ENCODE measurements at places on chromosomes 2 and 18.

GRCh38 chr2:128421286-128421685 lies 102.6 kb upstream of the HS6ST1 start:
- H3K27ac ChIP-seq = no peak overlapping the region
- peaks cover 54% of the 10 kb centered on the region for H3K4me1 ChIP-seq
- H3K36me3 ChIP-seq = no peaks in the 10 kb centered on the region
- no peaks in the 10 kb centered on the region for H3K27me3 ChIP-seq

DNA sequence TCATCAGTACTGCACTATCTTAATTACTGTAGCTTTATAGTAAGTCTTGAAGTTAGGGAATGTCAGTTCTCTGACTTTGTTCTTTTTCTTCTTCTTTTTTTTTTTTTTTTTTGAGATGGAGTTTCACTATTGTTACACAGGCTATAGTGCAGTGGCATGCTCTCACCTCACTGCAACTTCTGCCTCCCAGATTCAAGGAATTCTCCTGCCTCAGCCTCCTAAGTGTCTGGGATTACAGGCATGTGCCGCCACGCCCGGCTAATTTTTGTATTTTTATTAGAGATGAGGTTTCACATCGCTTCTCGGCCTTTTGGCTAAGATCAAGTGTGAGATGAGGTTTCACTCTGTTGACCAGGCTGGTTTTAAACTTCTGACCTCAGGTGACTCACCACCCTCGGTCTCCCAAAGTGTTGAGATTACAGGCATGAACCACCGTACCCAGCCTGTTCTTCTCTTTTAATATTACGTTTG lies 41.9 kb upstream of the TANC1 start:
- H3K27ac ChIP-seq = no peak overlapping the region
- no peaks in the 10 kb centered on the region for H3K27me3 ChIP-seq

DNA sequence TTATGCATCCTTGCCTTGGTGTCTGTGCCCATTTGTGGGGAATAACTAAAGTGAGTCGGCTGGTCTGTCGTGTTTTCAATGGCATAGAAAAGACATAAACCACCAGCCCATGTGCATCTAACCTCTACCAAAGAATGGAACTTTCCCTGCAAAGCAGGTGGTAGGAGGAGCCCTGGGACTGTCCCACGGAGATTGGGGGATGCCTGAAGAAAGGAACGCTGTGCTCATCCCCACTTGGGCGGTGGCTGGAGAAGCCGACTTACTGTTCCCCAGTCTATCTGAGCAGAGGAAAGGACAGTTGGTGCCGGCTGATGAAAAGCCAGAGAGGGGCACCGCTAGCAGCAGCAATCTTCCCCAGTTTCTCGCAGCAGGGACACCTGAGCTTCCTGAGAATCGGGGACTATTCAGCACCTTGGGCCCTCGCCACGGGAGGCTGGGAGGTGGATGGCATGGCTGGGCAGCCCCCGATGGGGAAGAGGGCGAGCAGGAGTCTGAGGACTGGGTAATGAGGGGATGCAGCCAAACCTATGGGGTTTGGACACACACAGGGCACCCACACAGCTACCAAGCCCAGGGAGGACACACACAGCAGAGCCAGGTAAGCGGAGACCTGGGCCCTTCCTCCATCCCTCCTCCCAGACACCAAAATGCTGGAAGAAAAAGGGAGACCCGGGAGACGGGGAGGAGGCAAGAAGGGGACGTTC lies 53.7 kb upstream of the AGAP1 start:
- H3K27me3 ChIP-seq = no peaks in the 10 kb centered on the region
- no peak overlapping the region for H3K4me3 ChIP-seq
- DNase-seq = no peak
- H3K4me1 ChIP-seq = no peaks in the 10 kb centered on the region
- no peaks in the 10 kb centered on the region for H3K36me3 ChIP-seq

GRCh38 chr2:179272406-179273192 lies 8.0 kb upstream of the SESTD1 start:
- no peaks in the 10 kb centered on the region for H3K27me3 ChIP-seq
- H3K4me3 ChIP-seq = no peak overlapping the region
- H3K4me1 ChIP-seq = peaks cover 6% of the 10 kb centered on the region
- H3K36me3 ChIP-seq = no peaks in the 10 kb centered on the region
- no peak for DNase-seq

DNA sequence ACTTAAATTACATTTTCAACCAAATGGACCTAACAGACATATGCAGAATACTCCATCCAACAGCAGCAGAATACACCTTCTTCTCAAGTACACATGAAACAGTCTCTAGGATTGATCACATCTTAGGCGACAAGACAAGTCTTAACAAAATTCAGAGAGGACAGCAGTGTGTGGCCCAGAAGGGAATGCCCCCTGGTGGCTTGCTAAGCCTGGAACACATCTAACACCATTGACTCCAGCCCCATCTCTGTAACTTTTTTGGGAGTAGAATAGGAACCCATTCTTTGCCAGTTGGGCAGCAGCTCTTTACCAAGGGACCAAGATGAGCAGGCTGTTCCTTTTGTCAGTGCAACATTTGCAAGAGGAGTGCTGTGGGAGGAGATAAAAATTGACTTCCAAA lies 249.9 kb downstream of the PLCL1 start:
- peak; percentile 31 for DNase-seq
- H3K27me3 ChIP-seq = no peaks in the 10 kb centered on the region
- no peaks in the 10 kb centered on the region for H3K36me3 ChIP-seq

DNA sequence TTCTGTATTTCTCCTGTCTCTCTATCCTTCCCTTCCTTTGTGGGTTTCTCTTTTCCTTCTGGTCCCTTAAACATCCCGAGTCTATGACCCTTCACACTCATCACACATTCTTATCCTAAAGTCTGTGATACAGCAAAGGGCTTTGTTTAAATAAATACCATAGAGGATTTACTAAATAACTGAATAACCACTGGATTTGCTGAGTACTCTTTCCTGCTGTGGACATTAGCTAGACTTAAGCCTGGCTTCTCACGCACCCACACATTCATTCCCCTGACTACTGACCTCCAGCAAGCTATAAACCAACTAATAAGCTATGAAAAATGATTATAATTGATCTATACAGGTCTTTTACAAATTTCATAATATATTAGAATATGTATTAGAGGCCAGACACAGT lies 76.6 kb downstream of the COL4A3 start:
- H3K4me1 ChIP-seq = no peaks in the 10 kb centered on the region
- DNase-seq = no peak
- no peak overlapping the region for H3K4me3 ChIP-seq
- H3K27me3 ChIP-seq = no peaks in the 10 kb centered on the region
- H3K27ac ChIP-seq = no peak overlapping the region
- H3K36me3 ChIP-seq = no peaks in the 10 kb centered on the region

GRCh38 chr2:207479198-207479785 lies 50.5 kb upstream of the CREB1 start:
- DNase-seq = no peak
- H3K4me1 ChIP-seq = no peaks in the 10 kb centered on the region
- no peak overlapping the region for H3K4me3 ChIP-seq
- no peak overlapping the region for H3K27ac ChIP-seq

GRCh38 chr18:23684515-23685197 lies 4.6 kb upstream of the LAMA3 start:
- H3K4me3 ChIP-seq = no peak overlapping the region
- H3K27ac ChIP-seq = no peak overlapping the region
- no peak for DNase-seq
- H3K36me3 ChIP-seq = no peaks in the 10 kb centered on the region
- H3K4me1 ChIP-seq = peaks cover 6% of the 10 kb centered on the region
- H3K27me3 ChIP-seq = peaks cover 4% of the 10 kb centered on the region

- H3K4me3 ChIP-seq = no peak overlapping the region
- no peak for DNase-seq
- no peak overlapping the region for H3K27ac ChIP-seq
- H3K4me1 ChIP-seq = peaks cover 16% of the 10 kb centered on the region
- no peaks in the 10 kb centered on the region for H3K27me3 ChIP-seq
- peaks cover 27% of the 10 kb centered on the region for H3K36me3 ChIP-seq
Measured at GRCh38 chr2:190519975-190520767, 14.4 kb downstream of the NEMP2 start.

- no peaks in the 10 kb centered on the region for H3K27me3 ChIP-seq
- no peak overlapping the region for H3K27ac ChIP-seq
- no peak for DNase-seq
- H3K36me3 ChIP-seq = no peaks in the 10 kb centered on the region
- H3K4me1 ChIP-seq = no peaks in the 10 kb centered on the region
Measured at GRCh38 chr2:238916176-238916874, 68.4 kb downstream of the TWIST2 start.

DNA sequence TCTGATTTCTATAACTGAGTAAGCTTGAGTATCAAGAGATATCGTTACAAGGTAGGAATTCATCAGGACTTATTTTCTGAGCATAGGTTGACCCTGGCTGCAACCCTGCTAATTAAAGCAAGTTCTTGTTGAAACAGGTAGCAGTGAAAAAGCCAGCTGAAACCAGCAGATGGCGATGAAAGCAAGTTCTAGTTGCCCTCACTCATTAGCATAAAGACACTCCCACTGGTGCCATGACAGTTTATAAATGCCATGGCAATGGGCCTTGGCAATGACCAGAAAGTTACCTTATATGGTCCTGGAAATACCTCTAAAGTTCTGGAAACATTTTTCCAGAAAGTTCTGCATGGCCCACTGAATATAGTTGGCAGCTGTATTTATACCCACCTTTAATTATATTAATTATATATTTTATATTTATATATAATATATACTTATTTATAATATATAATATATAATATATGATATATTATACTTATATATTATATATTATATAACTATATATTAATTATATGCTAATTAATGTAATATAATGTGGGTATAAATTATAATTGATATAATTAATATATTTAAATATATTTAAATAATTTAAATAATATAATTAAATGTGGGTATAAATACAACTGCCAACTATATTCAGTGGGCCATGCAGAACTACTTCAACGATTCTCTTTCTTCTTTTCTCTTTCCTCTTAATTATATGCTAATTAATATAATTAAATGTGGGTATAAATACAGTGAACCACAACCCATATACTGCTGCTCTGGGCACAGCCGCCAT lies 188.0 kb downstream of the CDH7 start:
- H3K36me3 ChIP-seq = no peaks in the 10 kb centered on the region
- DNase-seq = no peak
- no peaks in the 10 kb centered on the region for H3K27me3 ChIP-seq
- H3K4me1 ChIP-seq = no peaks in the 10 kb centered on the region

DNA sequence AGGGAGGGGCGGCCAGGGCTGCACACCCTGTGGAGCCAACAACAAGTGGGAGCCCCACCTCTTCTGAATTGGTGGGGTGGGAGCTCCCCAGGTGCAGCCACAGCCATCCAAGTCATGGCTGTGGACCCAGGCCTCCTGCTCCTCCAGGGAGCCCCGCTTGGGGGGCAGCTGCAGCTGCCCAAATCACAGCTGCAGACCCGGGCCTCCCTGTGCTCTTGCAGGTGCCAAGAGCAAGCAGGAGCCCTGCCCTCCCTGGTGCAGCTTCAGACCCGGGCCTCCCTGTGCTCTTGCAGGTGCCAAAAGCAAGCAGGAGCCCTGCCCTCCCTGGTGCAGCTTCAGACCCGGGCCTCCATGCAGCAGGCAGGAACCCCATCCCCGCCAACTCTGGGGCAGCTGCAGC lies 46.5 kb upstream of the COX7A2L start:
- no peak overlapping the region for H3K27ac ChIP-seq
- no peak for DNase-seq
- H3K27me3 ChIP-seq = no peaks in the 10 kb centered on the region
- H3K4me1 ChIP-seq = no peaks in the 10 kb centered on the region

DNA sequence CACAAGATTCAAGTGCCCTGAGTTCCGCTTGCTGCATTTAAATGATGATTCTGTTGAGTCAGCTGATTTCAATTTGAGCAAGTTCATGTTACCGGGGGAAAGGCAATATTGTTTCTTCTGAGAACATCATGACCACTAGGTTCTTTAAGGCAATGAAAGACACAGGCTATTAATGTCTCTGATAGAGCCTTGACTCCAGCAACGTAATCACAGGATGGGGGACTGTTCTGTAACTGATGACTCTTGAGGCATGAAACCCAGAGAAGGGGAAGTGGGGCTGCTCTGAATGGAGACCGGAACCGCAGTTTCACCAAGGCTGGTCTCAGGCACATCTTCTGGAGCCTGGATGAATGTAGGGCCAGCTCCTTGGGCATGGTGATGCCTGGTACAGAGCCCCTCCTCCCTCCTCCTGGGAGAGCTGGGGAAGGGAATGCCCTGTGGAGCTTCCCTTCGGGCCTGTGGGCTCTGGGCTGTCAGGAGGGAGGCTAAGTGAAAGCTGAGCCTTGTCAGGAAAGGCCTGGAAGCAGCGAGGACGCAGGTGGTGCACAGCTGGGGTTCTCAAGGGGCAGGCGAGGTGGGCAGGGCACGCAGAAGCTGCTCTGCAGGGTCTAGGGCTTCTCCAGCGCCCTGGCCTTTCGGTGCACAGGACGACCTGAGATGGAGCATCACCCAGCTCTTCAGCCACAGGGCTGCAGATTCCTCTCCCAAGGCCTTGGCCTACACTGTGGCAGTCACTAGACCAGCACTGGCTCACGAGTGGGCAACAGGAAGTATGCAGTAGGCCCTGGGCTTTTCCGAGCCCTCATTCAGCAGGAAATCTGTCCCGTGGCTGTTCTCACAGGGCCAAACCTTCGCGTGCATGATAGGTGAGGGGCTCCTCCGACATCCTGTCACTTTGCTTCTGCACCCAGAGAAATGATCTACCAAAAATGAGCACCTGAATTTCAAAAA lies 36.6 kb upstream of the PRLH start:
- H3K4me1 ChIP-seq = no peaks in the 10 kb centered on the region
- no peak for DNase-seq
- H3K27me3 ChIP-seq = no peaks in the 10 kb centered on the region

DNA sequence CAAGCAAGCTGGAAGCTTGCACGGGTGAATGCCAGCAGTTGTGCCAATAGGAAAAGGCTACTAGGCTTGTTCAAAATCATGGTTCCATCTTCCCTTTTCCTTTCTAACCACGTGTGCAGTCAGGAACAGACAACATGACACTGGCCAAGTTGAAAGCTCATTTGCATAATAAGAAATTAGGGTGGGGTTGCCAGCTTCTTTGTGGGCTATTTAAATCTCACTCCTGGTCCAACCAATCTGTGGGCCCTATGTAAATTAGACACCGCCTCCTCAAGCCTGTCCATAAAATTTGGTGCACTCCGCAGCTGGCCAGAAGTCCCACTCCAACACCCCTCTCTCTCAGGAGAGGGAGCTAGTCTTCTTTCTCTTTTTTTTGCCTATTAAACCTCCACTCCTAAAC lies 1948.4 kb upstream of the PIK3C3 start:
- H3K27ac ChIP-seq = no peak overlapping the region
- H3K27me3 ChIP-seq = no peaks in the 10 kb centered on the region
- no peaks in the 10 kb centered on the region for H3K4me1 ChIP-seq
- H3K36me3 ChIP-seq = no peaks in the 10 kb centered on the region

Data from thymus (tissue), 14 donors.